ENCODE measurements at places on chromosomes 12 and 14. TPM values are rescaled to one million over a fixed set of nuclear protein-coding genes. Genes with fewer than 3 reads are reported as not detected.

PPFIA2 gene
- not detected for total RNA-seq

DNA sequence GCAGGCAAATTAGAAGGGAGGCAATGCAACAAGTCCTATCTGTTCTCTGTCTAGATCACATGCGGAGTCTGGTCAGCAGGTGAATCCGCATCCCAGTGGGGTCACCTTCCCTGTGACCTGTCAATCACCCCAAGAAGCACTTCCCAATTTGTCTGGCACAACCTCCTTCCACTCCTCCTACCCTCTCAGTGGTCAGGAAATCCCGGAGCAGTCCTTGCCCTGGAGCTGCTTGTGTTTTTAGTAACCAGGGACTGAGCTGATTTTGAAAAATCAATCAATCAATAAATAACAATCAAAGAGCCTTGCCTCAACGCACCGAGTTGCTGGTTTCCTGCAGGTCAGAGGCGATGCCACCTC is 572 bp upstream of the ACSS3 start:
- no peak for DNase-seq

- DNase-seq = no peak
Observed at GRCh38 chr14:102050625-102051024, 36.2 kb downstream of the HSP90AA1 start.

GRCh38 chr12:25868193-25868592 is 90.3 kb upstream of the RASSF8 start:
- no peak for DNase-seq

- DNase-seq = peak; percentile 80
Observed at GRCh38 chr12:116276652-116277466, 634 bp downstream of the MED13L start.
